ENCODE measurements at places on chromosomes 5 and 9.

- no peak for DNase-seq
Measured at GRCh38 chr9:77677397-77677796, 29.3 kb upstream of the GNA14 start.

DNA sequence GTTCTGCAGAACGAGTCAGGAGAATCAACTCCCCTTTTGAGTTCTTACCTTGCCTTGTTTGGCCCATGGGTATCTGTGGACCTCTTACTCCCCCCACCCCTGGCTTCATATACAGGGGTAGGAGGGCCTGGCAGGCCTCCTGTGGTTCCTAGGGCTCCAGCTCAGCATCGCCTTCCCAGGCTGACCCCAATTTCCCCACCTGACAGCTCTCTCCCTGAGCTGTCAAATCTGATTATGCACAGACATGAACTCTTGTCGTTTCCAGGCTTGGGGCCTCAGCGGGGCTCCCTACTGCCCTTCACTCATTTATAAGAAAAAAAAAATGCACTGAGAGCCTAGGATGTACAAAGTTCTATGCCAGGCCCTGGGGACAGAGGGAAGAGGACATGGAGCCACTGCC is 67.9 kb downstream of the PTPN3 start:
- no peak for DNase-seq

GRCh38 chr9:69569738-69570451 is 102.3 kb downstream of the APBA1 start:
- DNase-seq = no peak

DNA sequence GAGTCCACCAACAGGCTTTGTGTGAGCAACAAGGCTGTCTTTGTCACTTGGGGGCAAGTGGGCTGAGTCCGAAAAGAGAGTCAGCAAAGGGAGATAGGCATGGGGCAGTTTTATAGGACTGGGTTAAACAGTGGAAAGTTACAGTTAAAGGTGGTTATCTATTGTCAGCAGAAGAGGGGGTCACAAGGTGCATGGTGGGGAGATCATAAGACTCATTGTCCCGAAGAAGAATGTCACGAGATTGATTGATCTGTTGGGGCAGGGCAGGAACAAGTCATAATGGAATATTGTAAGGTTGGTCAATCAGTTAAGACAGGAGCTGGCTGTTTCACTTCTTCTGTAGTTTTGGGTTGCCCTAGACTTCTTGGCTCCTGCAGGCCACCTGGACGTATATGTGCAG is 7.6 kb upstream of the HMGCS1 start:
- DNase-seq = no peak

DNA sequence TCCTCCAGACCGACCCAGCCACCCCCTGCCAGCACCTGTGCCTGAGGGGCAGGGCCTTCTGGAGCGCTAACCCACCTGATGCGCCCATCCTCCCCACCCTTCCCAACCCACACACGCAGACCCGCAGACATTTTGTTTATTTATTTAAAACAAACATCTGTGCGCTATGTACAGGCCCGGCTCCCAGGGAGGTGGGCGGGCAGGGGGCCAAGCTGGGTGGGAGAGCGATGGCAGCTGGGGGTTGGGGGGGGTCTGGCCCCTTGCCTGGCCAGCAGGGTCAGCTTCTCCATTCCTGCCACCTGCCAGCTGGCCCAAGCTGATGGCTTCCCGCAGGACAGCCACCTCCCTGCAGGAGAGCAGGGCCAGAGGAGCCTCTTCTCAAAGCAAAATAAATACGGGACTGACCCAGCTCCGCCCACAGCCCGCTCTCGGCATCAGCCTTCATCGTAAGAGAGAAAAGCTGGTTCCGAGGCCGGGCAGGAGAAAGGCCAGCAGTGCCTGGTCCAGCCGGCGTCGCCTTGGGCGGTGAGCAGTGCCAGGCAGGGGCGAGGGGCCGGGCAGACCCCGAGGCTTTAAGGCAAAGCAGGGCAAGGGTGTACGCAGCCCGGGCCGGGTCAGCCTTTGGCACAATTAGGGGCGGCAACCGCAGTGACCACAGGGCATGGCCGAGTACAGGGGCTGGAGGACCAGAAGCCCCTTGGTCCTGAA is 10.9 kb upstream of the CLIC3 start:
- DNase-seq = no peak

GRCh38 chr9:2477755-2478154 is 143.8 kb upstream of the VLDLR start:
- no peak for DNase-seq

DNA sequence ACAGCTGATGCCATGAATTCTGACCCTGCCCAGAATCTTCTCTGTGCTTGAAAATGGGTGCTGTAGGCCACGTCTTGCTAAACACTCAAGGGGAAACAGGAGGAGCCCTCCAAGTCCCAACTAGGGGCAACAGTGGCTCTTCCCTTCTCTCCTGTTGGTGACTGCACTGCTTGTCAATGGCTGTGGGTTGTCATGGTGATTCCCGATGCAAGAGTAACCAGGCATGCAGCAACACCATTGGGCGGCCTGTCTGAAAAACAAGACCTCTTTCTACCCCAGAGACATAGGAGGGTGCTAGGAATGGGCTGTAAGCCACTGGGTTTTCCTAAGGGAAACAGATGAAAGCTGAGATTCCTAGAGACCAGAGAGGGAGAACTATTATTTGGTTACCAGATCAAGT is 201.7 kb upstream of the PANK3 start:
- DNase-seq = no peak

DNA sequence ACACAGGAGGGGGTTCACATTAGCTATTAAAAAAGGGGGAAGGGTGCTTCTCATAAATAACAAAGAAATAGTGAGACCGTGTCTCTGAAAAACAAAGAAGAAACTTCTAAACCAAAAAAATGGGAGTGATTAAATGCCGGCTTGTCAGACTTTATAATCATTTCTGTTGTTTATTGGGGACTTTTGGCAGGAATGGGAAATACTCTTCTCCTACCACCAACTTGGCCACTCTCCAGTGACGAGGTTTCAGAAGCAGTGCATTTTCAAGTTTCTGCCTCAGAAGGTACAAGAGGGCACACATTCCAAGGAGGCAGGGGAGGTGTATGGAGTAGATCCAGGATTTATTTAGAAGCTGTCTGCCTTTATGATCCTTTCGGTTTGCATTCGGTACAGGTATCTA is 46.2 kb downstream of the LIX1 start:
- no peak for DNase-seq

DNA sequence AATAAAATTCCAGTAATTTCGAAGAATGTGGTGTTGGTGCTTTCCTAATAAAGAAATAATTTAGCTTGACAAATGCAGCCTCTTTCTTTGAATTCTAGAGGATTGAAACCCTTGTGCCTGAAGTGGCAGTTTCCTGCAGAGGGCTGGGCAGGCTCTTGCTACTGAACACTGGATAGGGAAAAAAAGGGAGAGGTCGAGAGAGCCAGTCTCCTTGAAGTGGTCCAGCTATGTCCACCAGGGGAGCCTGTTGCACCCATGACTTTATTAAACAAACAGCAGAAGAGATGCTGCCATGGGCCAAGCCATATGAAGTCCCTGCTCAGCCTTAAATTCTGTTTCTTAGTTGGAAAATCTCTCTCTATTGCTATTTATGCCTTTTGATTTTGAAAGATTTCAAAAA is 178.4 kb downstream of the SMARCA2 start:
- DNase-seq = no peak

- DNase-seq = no peak
Measured at GRCh38 chr5:59842999-59843398, 50.5 kb downstream of the PDE4D start.

DNA sequence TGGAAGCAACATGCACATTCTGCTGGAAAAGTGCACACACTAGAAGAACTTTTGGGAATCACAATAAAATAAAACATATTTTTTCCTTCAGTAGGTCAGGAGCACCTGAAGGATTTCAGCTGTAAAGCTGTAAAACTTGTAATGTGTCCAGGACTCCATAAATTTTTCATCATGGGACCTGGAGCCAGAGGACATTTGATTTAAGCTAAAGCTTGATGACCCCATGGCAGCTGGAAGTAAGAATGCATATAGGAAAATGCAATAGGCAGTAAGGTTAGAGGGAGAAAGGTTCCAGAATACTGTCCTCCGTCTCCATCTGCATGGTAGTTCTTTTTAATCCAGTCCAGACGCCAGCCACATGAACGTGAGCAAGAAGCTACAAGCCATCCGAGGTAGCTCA is 166.0 kb downstream of the ADAMTSL1 start:
- no peak for DNase-seq

DNA sequence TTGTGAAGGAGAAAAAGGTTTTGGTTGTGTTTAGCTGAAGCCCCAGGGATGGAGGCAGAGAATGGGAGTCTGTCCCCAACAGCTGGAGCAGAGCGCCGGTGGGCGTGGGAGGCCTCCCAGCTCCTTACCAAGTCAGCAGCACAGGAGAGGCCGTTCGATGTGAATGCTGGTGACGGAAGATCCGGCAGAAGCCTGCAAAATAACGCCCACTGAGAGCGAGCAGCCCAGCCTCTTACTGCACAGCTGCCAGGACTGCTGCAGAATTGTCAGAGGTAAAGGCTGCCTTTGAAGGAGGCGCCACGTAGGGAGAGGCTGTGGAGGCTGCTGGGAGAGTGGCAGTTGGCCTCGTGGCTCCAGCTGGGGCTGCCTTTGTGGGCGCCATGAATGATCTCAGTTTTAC is 26.2 kb downstream of the ANGPTL2 start:
- peak; percentile 65 for DNase-seq

DNA sequence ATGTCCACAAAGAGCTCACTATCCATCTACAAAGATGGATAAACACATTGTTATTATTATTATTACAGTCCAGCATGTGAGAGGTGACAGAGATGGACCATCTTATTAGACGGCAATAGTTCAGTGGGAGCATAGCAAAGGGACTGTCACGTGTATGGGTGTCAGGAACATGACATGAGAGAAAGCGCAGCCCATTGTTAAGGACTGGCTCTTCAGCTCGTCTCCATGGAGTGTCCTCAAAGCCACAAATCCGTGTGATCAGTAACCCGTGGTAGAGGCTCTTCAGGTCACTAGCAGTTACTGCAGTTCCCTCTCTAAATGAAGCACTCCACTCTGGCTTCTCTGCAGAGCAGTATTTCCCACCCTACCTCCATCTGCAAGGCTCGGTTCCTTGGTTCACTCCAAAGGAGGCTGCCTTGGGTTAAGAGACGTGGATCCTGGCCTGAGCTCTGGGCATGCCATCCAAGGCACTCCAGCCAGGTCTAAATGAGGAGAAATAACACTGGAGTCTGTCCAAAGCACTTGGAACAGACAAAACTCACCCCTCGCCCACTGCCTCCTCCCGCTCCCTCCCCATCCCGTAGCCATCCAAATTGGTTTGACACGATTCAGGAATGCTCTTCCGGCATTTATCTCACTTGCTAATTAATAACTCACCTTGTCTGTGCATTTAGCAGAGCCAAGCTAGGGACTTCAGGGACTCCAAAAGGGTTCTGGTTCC is 122.3 kb upstream of the WWC1 start:
- DNase-seq = no peak

- DNase-seq = no peak
Measured at GRCh38 chr5:67941614-67942401, 273.7 kb upstream of the PIK3R1 start.

DNA sequence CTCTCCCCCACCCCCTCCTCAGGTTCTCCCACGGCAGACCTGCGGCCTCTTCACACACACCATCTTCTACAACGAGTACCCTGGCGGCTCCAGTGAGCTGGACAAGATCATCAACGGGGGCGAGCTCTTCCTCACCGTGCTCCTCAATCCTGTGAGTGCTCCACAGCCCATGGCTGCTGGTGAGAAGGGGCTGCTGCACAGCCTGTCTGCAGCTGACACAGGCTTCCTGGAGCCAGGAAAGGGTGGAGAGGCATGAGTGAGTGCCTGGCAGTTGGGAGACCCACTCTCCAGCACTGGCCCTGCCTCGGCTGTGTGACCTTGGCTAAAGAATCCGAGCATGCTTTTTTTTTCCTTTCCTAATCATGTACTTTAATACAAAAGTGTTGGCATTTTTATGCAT is 31.3 kb downstream of the NDST1 start:
- no peak for DNase-seq

DNA sequence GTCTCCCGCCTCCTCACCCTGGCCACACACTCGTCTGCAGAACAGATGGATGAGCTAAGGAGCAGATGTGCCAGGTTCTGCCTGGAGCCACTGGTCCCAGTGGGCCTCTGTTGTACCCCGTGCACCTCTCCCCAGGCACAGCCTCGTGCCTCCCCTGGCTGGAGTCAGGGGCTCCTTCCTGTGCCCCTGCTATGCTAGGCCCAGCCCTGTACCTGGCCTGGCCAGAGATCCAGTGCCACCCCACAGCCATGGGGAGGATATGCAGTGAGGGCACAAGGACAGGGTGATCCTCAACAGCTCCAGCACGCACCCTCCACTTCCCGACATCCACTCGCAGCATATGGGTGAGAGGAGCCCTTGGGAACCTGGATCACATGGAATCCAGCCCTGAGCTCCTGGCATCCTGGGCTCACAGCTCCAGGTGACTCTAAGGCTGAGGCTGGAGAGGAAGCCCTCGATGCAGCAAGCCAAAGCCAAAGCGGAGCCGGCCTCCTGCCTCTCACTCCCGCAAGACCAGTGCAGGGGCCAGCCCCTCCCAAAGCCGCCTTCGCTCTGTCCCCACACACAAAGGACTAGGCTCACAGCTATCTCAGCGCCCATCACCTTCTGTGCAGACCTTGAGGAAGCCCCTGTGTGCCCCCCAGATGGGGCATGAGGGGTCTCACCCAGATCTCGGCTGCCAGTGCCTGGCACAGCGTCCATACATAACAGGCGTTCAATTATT is 23.7 kb upstream of the ADAMTS2 start:
- DNase-seq = no peak

- DNase-seq = no peak
Measured at GRCh38 chr5:180208435-180209081, 453 bp downstream of the RASGEF1C start.

- DNase-seq = no peak
Measured at GRCh38 chr9:111431684-111432083, 52.5 kb downstream of the ECPAS start.

DNA sequence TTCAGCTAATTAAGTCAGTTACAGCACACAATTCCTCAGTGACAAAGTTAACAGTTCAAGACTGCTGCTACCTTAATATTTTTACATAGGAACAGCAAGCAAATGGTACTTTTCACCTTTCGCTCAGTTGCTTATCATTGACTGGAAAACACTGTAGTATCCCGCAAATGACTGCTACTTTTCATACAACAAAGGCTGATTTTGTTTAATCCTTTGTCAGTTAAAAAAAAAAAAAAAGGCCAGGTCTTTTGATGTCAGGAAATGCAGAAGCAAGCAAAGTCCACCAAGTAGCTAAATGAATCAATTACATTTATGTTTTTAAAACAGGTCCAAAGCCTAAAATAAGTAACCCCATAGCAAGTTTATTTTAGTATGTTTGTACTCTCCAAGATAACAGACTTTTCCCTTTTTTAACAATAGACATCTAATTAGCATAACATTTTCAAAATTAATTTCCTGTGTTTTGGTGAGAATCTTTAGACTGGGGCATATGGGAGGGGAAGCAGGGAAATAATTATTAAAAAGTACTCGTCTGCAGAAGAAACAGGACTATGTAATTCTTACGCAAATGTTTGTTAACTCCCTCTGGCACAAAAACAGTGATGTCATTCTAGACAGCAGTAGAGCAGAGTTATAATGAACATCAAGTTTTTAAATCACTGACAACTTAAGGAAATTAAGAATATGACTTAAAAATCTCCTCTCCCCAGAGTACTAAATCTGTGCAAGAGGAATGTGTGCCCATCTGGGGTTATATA is 9.6 kb downstream of the PFDN1 start:
- DNase-seq = no peak

All from occipital lobe (tissue), 3 donors.